ENCODE measurements at places on chromosomes 1 and 21.

- no peak for DNase-seq
Measured at GRCh38 chr21:38861056-38861455, 55.3 kb downstream of the ETS2 start.

DNA sequence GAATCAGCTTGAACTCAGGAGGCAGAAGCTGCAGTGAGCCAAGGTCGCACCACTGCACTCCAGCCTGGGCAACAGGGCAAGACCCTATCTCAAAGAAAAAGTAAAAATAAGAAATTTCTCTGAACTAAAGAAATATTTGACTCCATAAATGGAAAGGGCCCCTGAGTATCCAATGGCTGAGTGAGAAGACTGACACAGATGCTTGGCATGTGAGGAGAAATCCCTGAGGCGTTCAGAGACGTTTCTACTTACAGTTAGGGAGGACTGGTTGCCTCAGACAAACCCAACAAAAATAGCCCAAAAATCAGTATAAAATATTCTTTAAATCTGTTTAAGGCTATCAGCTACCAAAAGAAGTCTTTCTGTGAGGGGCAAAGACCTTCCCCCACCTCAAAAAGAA is 3.0 kb upstream of the SUMO3 start:
- DNase-seq: peak; percentile 23

DNA sequence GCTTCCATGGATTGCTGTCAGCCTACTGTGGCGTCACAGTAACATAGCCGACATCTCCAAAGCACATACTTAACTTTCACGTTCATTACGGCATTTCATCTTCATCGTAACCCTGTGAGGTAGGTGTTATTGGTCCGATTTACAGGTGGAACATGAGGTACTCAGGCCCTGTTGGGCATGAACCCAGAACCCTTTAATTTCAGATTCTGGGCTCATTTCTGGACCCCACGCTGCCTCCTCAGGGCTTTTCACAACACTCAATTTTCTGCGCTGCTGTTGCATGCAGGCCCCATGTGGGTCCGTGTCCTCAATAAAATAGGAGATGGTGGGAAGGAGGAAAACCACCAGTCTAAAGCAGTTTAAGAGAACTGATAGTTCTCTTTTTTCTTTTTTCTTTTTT is 39.6 kb downstream of the UBE2T start:
- DNase-seq: no peak

DNA sequence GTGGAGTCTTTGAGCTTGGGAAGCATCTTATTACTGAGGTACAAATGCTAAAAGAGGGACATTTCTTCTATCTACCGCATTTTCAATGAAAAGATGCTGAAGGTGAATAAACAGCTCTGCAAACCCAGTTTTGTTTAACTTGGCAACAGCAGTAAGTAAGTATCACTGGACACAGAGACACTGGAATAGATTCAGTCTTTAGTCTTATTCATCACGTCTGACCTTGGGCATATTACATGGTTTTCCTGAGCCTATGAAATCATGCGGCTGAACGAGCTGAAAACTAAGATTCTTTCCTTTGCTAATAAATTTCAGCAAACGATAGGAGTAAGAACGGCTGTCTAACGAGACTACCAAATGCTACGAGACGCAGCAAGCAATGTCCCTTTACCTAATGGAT is 207.4 kb downstream of the GABPA start:
- peak; percentile 45 for DNase-seq
